ENCODE measurements at places on chromosomes 1 and 21. TPM values are rescaled to one million over a fixed set of nuclear protein-coding genes. Genes with fewer than 3 reads are reported as not detected.

C1orf226 gene
- polyA plus RNA-seq: 6.3 TPM

RRP15 gene
- polyA plus RNA-seq: 26.7 TPM

GRCh38 chr1:107862064-107862463 is 102.9 kb downstream of the VAV3 start:
- DNase-seq: no peak

- no peak for DNase-seq
These were observed 603.5 kb upstream of the NEGR1 start for GRCh38 chr1:72885841-72886240.

- no peak for DNase-seq
These were observed 187.4 kb downstream of the NUF2 start for GRCh38 chr1:163509114-163509513.

CLCA4 gene
- 0.05 TPM for polyA plus RNA-seq

- DNase-seq: no peak
These were observed 20.8 kb upstream of the GBP2 start for GRCh38 chr1:89146721-89147120.

DNA sequence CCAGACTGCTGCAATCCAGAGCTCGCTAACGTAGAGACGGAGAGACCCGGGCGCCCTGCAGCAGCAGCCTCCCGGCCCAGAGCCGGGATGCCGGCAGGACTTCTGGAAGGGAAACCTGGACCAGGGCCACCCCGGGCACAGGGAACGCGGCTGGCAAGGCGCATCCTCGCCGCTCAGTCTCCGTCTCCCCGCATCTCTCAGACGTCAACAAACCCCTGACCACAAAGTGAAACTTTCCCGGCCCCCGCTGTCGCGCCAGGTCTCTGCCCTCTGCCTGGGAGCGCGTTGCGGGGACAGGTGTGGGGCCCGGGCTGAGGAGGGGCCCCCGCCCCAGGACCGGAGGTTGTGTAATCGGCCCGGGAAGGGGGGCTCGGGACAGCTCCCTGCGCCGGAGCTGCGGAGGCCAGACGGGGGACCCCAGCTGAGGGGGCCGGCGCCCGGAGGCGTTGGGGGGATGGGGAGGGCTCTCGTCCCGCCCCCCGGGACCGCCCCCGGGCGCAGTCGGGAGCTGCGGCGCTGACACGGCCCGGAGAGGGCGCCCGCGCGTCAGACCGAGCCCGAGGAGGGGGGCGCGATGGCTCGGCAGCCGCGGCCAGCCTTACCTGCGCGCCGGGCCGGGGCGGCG is 116.6 kb upstream of the HIVEP3 start:
- DNase-seq: peak; percentile 73

DNA sequence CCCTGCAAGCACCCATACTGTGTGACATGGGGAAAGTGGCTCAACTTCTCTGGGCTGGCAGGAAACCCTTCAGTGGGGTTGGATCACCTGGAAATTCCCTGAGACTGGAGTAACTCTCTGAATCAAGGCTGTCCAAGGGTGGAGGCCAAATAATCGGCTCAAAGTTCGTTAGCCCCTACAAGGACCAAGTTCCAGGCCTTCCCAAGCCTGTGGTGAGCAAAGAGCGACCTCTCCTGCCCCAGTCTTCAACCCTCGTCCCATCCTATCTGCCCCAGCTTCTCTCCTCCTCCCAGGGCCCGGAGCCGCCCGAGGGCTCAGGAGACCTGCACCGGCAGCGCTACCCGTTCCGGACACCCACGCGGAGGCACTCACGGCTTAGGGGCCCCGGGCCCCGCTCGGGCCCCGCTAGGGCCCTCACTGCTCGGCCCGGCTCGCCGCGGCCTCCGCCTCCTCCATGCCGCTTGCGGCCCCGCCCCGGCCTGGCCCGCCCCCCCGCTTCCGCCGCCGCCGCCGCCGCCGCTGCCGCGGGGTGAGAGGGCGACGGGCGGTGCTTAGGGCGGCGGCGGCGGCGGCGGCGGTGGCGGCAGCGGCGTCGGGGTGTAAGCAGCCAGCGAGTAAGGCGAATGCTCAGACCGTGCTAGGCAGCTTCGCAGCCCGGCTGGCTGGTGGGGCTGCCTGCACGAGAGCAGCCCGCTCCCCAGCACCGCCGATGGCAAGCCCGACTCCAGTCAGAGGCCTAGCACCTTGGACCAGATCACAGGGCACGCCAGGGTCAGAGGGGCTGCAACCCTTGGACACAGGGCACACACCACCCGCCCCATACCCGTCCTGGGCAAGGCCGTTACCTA is at the start of gene POMGNT1:
POMGNT1 (minus strand) TSS at position 471 of the 848 bp plus-strand sequence. CDS start 613 bp downstream, outside the sequence.
- DNase-seq: peak; percentile 96

DNA sequence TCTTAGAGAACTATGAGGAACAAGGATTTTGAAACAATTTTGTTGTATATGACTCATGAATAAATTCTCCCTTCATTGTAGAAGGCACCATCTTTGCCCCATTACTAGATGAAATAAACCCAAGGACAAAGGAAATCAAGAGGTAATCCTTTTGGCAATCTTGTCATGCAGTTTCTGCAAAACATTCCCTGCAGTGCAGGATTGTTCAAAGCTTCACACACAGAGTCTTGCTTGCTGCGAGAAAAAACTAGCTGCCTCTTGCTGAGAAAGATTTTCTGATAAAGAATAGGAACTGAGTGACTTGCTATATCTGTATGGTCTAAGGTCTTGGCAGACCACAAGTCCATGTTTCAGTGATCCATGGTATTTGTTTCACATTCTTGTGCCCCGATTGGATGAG is 657.4 kb upstream of the ADGRL4 start:
- no peak for DNase-seq

DNA sequence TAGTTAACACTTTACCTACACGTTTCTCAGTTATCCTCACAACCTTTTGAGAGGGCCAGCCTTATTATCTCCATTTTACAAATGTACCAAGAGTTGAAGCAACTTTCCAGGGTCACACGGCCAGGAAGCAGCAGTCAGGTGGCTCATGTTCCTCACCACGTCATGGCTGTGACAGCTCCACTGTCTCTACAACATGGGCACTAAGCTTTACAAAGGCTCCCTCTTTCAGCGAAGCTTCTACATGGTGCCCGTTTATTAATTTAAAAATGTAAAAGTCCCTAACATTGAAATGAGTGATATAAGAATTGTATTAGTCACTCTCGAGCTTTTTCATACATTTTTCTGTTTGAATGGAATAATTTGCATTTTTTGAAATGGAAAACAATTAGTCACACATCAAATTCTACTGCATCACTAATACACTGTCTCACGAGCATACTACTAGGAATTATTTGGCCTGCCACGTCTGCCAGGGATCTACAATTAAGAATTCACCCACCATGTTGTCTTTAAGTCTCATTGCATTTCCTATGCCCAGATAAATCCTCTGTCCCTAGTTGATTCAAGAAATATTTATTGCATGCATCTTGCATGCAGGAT is 28.4 kb upstream of the LIN9 start:
- no peak for DNase-seq

GRCh38 chr1:155139895-155140629 is at the start of gene DPM3:
Gene DPM3, minus strand, starts transcription at chr1:155140531. Its CDS starts 291 bp downstream, at chr1:155140240.
- peak; percentile 97 for DNase-seq

DNA sequence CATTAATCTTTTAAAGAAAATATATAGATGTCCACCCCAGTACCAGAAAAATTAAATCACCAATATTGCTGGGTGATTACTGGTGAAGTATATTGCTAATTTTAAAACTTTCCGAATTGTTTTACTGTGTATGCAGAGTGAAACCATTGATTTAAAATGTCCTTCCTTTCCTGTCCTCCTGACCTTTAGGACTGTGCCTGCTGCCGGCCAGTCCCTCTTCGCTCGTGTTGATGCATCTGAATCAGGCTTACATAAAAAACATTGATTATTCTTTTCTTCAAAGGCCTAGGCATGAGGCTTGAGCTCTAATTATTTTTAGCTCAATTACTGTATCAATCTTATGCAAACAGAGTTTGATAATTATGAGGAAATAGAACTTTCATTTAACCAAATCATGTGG is 1128.1 kb downstream of the BRINP3 start:
- DNase-seq: no peak

DNA sequence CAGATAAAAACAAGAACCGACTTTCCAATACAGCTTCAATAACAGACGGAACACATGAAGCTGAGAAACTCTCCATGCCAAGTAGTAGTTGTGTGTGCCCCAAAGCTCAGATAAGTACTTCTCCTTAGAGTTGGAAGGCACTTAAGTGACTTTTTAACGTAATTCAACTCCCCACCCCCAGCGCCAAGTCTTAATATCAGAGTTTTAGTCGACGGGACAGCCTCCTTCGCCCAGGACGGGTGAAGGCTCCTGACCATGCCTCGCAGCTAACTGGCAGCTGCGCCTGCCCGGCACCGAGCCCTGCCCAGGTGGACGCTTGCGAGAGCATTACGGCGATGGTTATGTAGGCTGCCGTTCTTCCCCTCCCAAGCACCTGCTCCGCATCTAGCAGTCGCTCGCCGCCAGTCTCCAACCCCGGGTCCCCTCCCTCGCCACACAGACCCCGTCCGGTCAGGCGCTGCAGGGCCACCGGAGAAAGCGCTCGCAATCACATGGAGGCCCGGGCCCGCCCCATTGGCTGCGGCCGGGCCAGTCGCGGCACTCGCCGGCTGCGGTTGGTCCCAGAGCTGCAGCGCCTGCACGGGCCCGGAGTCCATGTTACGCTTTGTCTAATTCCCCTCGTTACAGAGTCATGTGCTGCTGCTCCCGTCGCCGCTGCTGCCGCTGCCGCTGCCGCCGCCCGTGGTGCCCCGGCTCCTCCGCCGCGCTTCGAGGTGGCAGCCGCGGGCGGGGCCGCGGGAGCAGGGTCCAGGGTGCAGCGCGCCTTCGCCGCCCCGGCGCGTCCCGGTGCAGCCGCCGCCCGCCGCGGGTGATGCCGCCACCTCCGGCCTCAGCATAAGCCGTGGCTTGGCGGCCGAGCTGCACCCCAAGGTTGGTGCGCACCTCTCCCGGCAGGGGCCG is at the start of gene LRRC8D:
LRRC8D (plus strand) TSS at position 611 of the 900 bp plus-strand sequence. CDS start 112,037 bp downstream, outside the sequence.
- peak; percentile 56 for DNase-seq

DNA sequence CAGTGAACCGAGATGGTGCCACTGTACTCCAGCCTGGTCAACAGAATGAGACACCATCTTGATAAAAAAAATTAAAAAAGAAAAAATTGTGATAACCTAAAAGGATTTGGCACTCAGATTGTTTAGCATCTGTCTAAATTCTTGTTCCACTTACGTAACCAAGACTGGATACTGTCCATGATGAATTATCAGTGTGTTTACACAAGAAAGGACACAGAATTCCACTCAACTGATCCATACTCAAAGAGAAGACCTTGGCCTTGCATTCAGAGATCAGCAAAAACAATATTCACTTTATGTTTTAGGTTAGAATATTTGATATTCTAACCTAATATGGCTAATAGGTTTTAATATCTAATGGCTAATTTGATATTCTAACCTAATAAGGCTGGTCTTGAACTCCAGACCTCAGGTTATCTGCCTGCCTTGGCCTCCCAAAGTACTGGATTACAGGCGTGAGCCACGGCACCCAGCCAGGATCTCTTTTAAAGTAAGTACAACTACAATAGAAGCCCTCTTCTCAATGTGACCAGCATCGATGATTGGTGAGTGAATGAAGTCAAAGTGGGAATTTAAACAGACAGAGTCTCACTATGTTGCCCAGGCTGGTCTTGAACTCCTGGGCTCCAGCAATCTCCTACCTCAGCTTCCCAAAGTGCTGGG is 43.1 kb upstream of the COX20 start:
- no peak for DNase-seq

PRAMEF1 gene
- polyA plus RNA-seq: not detected

BSDC1 gene
- polyA plus RNA-seq: 58.6 TPM

DNA sequence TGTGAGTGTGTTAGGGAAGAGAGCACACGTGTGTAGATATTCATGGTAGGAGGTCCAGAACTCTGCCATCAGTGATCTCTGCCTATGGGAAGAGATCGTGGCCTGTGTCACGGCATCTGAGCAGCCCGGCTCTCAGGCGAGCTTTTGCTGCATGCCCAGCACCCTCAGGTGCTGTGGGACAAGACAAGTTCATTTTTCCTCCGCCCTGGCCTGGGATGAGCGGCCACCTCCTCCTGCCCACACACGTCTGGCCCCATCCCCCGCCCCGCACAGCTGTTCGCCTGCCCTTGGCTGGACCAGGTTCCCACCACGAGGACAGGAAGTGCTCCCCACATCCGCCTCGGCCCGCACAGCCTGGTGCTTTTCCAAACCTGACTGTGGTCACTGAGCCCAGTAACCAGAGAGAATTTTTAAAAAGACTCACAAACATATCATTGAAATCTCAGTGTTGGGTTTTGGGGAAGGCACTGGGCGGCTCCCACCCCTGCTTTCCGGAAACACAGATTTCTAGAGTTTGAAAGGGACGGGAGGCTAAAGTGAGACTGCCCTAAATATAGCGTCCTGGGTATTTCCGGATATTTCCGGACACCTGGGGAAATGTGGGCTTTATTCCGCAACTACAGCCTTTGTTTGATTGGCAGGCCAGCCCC is 18.0 kb downstream of the BMP8A start:
- no peak for DNase-seq

DNA sequence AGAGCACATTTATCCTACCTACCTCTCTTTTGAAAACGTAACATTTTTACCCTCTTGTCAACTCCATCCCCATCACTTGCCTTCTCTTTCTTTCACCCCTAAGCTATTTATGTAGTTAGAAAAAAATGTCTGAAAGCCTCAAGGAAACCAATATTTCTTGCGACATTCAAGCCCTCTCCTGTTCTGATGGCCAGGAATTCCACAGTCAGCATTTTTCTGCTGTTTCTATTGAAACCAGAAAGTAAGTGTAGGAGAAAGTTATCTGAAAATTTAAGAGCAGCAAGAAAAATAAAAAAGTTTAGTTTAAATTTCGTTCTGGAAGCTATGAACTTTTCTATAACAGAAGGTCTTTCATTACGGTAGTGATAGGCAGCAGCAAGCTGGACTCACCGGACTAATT is 247.6 kb upstream of the PBX1 start:
- no peak for DNase-seq

BACE2 gene
- polyA plus RNA-seq: 34.1 TPM

DNA sequence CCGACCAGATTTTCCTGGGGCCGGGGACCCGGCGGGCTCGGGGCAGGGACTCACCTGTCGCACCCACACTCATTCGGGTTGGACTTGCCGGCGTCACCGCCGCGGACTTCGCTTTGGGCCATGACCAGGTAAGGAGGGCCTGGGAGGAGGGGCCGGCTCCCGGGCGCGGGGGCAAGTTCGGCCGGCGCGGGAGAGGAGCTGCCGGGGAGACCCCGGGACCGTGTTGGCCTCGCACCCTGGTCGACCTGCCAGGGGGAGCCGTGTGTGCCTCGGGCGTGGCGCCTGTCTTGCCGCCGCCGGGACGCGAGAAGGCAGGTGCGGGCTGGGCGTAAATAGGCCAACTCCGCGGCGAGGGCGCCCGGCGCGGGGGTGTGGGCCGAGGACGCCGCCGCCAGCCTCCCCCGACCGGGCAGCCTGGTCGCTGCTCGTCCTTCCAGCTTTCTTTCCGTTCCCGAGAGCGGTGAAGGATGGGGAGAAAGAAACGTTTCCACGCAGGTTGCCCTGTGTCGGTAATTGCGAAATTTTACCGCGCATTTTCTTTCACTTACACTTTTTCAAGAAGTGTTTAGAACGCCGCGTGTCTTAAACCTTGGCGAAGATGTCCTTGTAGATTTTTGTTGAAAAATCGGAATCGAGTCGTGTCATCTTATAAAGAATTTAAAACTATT is 558 bp downstream of the USP1 start:
- peak; percentile 89 for DNase-seq

BTG2 gene
- polyA plus RNA-seq: 44.8 TPM

Measured in left lung (tissue), 14 donors.